Neuronal stem cell (in vitro differentiated cells): ENCODE measurements at places on chromosomes 2 and 18.

DNA sequence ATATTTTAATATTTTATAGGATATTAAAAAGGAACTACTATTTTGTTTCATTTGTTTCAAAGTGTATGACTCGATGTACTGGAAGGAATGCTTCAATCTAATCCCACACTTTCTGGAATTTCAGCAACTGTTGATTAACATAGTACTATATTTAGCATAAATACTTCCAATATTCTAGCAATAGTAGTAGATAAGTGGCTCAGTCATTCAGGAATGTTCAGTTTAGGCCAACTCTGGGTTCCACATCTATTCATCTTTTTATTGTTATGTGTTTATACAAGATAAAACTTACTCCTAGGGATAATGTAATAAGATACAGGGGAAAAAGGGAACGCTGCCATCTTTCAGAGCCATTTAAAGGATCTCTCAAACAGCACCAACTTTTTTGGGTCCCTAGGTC lies 22.3 kb upstream of the ORC2 start:
- H3K36me3 ChIP-seq, result peaks cover 7% of the 10 kb centered on the region
- no peak for DNase-seq
- no peak overlapping the region for H3K27ac ChIP-seq
- no peaks in the 10 kb centered on the region for H3K4me1 ChIP-seq

GRCh38 chr18:2407961-2408360 lies 163.3 kb downstream of the METTL4 start:
- H3K27ac ChIP-seq, result no peak overlapping the region
- no peaks in the 10 kb centered on the region for H3K36me3 ChIP-seq
- H3K4me1 ChIP-seq, result no peaks in the 10 kb centered on the region
- no peak overlapping the region for H3K4me3 ChIP-seq
- no peaks in the 10 kb centered on the region for H3K27me3 ChIP-seq

GRCh38 chr2:23636426-23636825 lies 251.4 kb downstream of the KLHL29 start:
- H3K36me3 ChIP-seq, result no peaks in the 10 kb centered on the region
- H3K27me3 ChIP-seq, result no peaks in the 10 kb centered on the region
- H3K4me1 ChIP-seq, result peaks cover 13% of the 10 kb centered on the region
- DNase-seq, result no peak
- no peak overlapping the region for H3K4me3 ChIP-seq

GRCh38 chr2:150909613-150910012 lies 352.1 kb downstream of the RBM43 start:
- no peak for DNase-seq
- no peak overlapping the region for H3K4me3 ChIP-seq
- H3K4me1 ChIP-seq, result no peaks in the 10 kb centered on the region
- no peaks in the 10 kb centered on the region for H3K27me3 ChIP-seq
- no peaks in the 10 kb centered on the region for H3K36me3 ChIP-seq

- H3K27ac ChIP-seq, result no peak overlapping the region
- H3K4me3 ChIP-seq, result no peak overlapping the region
These were observed 309.8 kb upstream of the COL3A1 start for GRCh38 chr2:188664416-188664815.

- H3K4me3 ChIP-seq, result peak overlapping the region; percentile 72
- H3K27me3 ChIP-seq, result no peaks in the 10 kb centered on the region
- DNase-seq, result no peak
- no peaks in the 10 kb centered on the region for H3K36me3 ChIP-seq
These were observed 985 bp downstream of the ILKAP start for GRCh38 chr2:238202326-238203093.

- H3K27me3 ChIP-seq, result peaks cover 9% of the 10 kb centered on the region
- no peak for DNase-seq
- no peaks in the 10 kb centered on the region for H3K36me3 ChIP-seq
- no peak overlapping the region for H3K27ac ChIP-seq
These were observed 9.0 kb upstream of the OTX1 start for GRCh38 chr2:63041592-63041991.

- no peaks in the 10 kb centered on the region for H3K27me3 ChIP-seq
- no peaks in the 10 kb centered on the region for H3K36me3 ChIP-seq
- H3K4me1 ChIP-seq, result no peaks in the 10 kb centered on the region
- no peak overlapping the region for H3K4me3 ChIP-seq
These were observed 681.0 kb upstream of the LRRTM4 start for GRCh38 chr2:78202986-78203670.

DNA sequence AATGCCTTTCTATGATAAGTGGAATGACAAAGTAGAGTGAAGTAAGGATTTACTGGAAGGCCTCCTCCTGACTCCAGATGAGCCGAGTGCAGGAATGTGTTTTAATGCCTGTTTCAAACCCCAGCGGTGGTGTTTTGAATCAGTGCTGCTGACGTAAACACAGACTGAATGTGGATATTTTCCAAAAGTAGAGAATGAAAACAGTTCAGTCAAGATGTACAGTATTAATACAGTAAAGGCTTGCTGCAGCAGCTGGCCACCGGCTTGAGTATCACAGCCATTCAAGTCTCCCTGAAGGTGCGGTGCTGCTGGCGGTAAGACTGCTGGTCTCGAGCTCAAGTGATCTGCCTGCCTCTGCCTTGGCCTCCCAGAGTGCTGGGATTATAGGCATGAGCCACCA lies 46.7 kb downstream of the ARHGAP28 start:
- H3K27me3 ChIP-seq, result no peaks in the 10 kb centered on the region
- no peaks in the 10 kb centered on the region for H3K36me3 ChIP-seq
- H3K4me3 ChIP-seq, result no peak overlapping the region
- peaks cover 11% of the 10 kb centered on the region for H3K4me1 ChIP-seq
- no peak overlapping the region for H3K27ac ChIP-seq

GRCh38 chr18:59353079-59353680 lies 5.9 kb downstream of the LMAN1 start:
- no peaks in the 10 kb centered on the region for H3K27me3 ChIP-seq
- DNase-seq, result no peak
- H3K4me3 ChIP-seq, result no peak overlapping the region
- peaks cover 28% of the 10 kb centered on the region for H3K36me3 ChIP-seq
- peaks cover 4% of the 10 kb centered on the region for H3K4me1 ChIP-seq
- H3K27ac ChIP-seq, result no peak overlapping the region

DNA sequence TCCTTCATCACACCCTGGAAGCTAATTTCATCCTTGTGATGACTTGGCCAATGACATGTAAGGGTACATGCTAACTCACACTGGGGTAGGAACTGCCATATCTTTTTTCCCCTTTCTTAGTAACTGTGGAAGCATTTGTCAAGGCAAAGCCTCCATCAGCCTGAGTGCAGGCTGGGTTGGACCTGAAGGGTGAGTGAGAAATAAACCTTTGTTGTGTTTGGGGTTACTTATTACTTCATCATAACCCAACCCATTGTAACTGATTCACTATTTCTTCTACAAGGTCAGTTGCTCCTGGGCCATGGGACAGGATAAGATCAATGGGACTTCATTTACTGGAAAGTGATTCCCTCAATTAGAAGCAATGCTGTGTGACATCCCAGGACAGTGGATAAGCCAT lies 108.4 kb downstream of the COL6A3 start:
- no peak for DNase-seq
- no peak overlapping the region for H3K27ac ChIP-seq
- H3K4me3 ChIP-seq, result no peak overlapping the region
- H3K36me3 ChIP-seq, result no peaks in the 10 kb centered on the region
- H3K27me3 ChIP-seq, result no peaks in the 10 kb centered on the region
